Spinal cord (tissue), 10 donors: ENCODE measurements at places on chromosomes 3 and 15.

- peak; percentile 69 for DNase-seq
Observed at GRCh38 chr3:58237238-58237940, at the start of gene ABHD6. ABHD6 (plus strand) TSS chr3:58237792; CDS start chr3:58256587, 18,795 bp downstream.

DNA sequence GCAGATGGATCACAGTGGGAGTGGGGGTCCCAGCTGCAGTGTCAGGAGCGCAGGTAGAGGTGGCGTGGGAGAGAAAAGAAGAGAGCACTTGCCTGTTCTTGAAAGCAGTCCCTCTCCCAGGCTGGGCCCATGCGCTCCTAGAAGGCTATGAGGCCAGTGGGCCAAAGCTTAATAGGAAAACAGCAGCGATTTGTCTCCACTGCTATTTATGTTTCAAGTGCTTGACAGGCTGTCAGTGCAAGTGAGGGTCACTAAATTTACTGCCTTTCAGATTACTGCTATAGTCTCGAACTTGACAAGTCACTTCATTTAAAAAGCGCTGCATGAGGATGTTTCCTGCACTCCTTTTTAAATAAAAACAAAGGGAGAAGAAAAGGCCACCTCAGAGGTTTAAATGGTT lies 239.5 kb downstream of the GAP43 start:
- DNase-seq, result no peak

DNA sequence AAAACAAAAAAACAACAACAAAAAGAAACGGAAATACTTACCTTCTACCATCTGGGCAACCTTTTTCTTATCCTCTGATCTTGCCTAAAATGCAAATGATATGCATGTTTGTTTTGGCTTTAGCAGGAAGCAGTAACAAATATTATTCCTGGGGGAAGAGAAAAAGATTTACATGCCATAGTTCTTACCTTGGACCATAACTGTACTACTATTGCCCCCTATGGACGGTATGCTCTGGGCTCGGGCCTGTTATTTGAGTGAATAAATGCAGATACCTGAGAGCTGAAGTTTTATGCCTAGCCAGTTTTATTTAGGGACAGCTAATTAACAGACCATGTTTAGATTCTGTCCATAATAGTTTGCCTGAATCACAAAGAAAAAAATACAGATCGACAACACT lies 12.6 kb upstream of the STARD5 start:
- no peak for DNase-seq

DNA sequence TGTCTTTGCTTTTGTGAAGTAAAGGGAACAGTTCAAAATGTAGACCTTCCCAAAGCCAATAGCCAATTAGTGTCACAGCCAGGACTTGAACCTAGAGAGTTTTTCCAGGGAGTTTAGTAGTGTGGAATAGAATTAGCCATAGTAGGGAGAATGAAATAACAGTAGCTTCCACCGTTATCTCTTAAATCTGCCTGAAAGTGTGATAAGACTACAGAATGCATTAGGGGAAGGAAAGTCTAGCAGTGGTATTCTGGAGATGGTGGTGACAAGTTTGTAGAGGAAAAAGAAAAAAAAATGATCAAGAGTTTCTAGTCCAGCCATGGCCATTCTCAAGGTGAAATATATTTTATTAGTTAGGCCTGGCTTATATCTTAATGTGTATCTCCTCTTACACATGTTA lies 13.8 kb downstream of the ATP11B start:
- DNase-seq, result no peak

DNA sequence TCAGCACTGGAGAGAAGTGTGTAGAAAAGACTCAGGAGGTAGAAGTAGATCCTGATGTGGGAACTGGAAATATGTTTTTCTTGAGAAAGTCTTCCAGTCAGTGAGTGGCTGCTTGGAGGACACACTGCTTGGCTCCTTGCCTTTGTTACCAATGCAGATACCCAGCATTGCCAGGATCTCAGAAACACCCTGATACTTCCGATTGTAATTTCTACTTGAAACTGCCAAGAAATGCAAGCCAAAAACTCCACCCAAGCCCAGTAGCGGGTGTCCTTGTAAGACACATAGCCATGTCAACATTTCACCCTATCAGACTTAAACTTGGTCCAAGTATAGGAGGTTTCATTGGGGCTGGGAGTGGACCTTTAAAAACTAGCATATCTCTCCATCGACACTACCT lies 141.8 kb downstream of the ALDH1A2 start:
- no peak for DNase-seq

DNA sequence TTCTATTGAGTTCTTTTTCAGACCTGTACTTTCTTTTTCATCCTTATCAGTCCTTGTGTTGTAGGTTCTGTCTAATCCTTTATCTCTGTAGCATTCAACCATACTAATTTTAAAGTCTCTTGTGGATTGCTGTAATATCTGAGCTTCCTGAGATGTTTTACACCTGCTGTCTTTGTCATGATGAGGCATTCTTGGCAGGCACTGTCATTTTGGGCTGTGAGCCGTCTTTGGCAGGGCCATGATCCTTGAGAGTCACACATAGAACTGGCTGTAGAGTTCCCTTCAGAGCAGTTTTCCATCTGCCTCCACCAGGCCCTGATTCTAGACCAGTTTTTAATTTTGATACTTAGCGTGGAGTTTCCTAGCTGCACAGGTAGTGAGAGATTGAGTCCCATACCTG lies 6.7 kb downstream of the EFCC1 start:
- DNase-seq, result no peak
